ENCODE measurements at places on chromosomes 6 and 20.

- no peak for DNase-seq
These were observed 37.4 kb downstream of the GNAS start for GRCh38 chr20:58889798-58890517.

- no peak for DNase-seq
These were observed 11.4 kb upstream of the TSPYL4 start for GRCh38 chr6:116265041-116265829.

DNA sequence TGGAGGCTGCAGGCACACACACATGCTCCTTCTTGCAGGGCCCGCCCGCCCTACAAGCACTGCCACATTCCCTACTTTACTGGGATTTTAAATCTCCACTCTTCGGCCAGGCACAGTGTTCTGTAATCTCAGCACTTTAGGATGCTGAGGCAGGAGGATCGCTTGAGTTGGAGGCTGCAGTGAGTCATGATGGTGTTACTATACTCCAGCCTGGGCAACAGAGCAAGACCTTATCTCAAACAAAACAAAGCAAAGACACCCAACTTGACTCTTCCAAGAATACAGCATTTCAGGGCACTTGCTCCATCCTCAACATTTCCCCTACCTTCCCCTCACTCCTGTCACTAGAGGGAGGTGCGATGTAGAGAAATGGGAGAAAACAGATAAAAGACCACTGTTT is 194.0 kb downstream of the MYLK4 start:
- peak; percentile 9 for DNase-seq

GRCh38 chr6:15870333-15871043 is 207.7 kb upstream of the DTNBP1 start:
- DNase-seq = no peak

DNA sequence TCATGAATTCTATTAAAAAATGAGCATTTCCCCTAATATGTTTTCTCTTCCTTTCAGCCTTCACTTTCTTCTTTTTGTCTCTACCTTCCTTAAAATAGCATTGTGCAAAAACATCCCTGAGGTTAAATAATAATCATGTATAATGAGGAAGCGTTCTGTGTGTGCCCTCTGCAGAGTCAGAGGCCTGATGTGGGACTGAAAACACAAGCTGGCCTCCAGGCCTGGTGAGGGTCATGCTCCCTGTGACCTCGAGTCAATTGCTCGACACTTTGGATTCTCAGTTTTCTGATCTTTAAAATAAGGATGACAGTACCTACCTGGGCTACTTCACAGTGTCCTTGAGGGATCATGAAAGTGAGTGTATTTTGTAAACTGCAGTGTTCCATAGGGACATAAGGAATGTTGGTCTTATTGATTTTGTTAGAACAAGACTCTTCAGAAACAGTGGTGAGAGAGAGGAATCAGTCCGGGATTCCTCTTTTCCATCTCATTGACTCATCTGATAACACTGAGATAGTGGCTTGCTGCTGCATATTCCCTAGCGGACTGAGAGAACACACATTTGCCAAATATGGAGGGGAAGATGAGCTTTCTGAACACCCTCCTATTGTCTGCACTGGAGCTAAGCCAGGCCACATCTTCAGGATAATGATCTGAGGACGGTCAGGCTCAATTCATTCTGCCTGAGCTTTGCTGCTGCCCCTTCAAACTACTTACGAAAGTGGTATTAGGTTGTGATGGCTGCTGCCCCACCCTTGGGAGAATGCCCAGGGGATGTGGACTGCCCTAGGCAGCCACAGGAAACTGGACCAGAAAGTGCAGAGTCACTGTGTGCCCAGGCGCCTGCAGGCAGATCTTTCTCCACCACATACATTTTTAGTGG is 39.6 kb upstream of the PDE7B start:
- no peak for DNase-seq

DNA sequence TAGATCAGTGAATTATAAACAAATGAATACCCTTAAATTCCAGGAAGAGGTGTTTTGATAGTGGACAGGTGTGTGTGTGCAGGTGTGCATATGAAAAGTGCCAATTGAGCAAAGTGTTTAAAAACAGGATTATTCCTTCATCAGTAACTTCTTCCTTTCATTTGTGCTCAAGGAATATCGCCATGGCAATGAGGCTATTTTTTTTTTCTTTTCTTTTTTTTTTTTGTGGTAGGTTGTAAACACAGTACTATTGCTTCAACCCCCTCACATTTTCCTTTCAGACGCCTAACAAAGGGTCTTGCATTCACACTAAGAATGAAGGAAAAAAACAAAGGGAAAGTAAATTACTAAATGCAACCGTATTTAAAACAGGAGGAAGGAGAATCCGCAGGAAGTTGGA is 2.0 kb upstream of the HSPA1B start:
- DNase-seq = no peak

- DNase-seq = no peak
These were observed 52.0 kb downstream of the HIVEP1 start for GRCh38 chr6:12064131-12064530.

DNA sequence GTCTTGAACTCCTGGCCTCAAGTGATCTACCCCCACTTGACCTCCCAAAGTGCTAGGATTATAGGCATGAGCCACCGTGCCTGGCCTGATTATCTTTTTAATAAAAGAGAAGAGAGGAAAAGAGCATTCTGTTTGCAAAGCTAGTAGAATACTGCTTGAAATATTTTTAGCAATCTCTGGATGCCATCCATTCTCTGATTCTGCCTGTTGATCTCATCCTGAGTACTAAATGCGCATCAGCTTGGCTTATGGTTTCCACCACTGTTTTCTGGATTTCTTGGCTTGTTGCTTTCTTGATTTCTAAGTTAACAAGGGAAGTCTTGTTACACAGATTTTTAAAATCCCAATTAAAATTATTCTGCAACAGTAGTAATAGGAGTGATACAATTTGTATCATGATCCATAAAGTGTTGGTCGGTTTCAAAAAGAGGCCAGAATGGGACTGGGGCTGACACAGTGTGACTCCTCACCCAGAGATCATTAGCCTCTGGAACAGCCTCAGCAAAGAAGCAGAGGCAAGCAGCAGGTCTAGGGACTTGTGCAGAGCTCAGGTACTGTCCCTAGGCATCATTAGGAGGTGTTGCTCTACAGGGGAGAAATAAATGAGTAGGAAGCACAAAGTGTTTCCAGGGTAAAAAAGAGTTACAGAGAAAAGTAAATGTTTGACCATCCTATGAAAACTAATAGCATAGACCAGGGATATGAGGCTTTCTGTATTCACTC is 17.8 kb upstream of the SLC16A10 start:
- DNase-seq = no peak

GRCh38 chr20:25237610-25238318 is 10.1 kb upstream of the PYGB start:
- DNase-seq = peak; percentile 99

Measured in kidney glomerular epithelial cell (primary cell).